ENCODE measurements at places on chromosomes 1 and 21.

DNA sequence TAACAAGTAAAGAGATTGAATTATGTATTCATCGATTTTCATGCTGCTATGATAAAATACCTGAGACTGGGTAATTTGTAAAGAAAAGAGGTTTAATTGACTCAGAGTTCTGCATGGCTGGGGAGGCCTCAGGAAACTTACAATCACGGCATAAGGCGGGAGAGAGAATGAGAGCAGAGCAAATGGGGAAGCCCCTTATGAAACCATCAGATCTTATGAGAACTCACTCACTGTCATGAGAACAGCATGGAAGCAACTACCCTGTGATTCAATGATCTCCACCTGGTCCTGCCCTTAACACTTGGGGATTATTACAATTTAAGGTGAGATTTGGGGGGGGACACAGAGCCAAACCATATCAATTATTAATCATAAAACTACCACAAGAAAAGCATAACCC lies 3.3 kb upstream of the GBP3 start:
- no peak for DNase-seq

DNA sequence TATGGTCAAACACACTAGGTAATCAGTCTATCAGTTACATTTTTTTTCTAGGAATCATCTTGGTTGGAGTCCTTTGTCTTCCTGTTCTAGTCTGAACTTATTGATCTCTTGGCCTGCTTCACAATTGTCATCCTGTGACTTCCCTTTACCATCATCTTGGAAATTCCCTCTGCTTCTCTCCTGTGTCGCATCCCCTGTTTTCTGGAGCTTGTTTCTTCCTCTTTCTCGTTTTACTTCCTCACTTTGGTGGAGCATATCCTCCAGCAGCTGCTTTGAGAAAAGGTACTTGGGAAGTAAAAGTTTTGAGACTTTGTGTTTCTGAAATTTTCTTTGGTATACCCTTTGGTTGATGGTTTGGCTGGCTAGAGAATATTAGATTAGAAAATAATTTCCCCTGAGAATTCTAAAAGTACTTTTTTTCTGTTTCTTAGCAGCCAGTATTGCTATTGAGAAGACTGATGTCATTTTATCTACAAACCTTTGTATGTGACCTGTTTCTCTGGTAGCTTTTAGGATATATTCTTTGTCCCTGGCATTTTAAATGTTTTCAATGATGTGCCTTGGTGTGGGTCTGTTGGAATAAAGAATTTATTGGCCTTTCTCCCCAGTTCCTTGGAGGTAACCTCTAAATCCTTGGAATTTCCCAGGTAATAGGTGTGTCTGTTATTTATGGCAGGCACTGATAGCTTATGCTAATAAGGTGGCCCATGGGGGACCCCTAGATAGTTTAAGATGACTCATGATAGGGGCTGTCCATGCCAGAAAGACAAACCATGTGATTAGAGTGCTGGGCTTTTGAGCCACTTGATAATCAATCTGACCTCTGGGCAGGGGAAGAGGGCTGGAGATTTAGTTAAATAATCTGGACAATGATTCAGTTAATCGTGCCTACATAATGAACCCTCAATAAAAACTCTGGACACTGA lies 6.1 kb upstream of the MYCL start:
- DNase-seq, result no peak

DNA sequence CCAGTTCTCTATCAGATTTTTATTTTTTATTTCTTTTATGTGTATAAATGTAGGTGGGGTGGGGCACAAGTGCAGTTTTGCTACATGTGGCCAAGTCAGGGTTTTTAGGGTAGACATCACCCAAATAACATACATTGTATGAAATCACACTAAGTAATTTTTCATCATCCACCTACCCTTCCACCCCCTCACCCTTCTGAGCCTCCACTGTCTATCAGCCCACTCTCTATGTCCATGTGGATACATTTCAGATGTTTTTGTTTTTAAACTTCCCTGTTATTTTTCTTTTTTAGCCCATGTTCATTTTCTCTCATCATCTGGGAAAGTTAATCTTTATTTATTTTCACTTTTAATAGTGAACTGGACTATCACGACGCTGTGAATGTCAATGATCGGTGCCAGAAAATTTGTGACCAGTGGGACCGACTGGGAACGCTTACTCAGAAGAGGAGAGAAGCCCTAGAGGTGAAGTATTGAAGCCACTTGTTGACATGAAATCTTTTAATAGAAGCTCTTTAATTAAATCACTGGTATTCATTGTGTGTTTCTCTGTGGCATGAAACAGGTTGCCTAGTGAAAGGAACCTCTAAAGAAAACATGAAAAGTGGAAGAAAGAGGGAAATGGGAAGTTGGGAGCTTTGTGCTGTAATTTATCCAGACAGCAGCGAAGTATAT lies 47.6 kb upstream of the MTR start:
- no peak for DNase-seq

- peak; percentile 44 for DNase-seq
Measured at GRCh38 chr1:231421546-231421970, 529 bp downstream of the EGLN1 start.

DNA sequence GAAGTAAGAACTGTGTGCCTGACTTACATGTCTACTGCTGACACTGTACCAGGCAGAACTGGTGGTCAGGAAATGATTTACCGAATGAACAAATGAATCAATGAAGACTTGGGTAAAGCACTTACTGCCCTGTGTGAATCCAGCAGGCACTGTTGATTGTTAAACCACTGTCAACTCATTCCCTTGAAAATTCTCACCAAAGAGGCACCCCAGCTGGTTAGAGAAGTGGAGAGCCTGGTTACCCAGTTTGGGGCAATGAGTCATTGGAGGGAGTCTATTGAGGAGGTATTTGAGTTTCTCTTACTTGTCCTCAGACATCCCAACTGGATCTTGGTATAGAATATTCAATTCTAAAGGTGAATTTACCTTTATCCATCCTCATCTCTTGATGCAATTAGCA lies 34.2 kb downstream of the JUN start:
- DNase-seq, result no peak

DNA sequence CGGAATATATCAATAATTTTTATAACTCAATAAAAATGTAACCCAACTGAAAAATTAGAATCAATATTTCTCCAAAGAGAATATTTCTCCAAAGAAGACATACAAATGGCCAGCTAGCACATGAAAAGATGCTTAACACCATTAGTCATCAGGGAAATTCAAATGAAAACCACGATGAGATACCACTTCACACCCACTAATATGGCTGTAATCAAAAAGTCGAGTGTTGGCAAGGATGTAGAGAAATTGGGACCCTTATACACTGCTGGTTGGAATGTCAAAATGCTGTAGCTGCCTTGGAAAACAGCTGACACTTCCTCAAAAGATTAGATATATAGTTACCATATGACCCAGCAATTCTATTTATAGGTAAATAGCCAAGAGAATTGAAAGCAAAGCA lies 133.0 kb downstream of the GPR52 start:
- DNase-seq, result no peak

- DNase-seq, result no peak
Measured at GRCh38 chr1:198717510-198717909, 78.7 kb downstream of the PTPRC start.

- no peak for DNase-seq
Measured at GRCh38 chr1:39654291-39654690, 14.8 kb upstream of the HEYL start.

DNA sequence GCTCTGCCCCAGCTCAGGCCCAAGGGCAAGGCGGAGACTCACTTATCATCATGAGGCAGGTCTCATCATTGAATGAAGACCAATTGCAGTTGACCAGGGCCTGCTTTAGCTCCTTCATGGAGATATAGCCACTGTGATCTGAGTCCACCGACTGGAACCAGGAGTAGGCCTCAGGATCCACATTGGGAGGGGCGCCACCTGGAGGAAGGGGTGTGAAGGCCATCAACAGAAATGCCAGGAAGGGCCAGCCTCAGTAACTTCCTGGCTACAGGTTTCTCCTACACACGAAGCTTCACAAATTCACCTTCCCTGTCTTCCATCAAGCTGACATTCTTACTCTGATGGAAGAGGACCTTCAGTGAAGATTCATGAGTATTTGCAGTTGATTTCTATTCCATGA lies 11.6 kb downstream of the PEF1 start:
- DNase-seq, result no peak

DNA sequence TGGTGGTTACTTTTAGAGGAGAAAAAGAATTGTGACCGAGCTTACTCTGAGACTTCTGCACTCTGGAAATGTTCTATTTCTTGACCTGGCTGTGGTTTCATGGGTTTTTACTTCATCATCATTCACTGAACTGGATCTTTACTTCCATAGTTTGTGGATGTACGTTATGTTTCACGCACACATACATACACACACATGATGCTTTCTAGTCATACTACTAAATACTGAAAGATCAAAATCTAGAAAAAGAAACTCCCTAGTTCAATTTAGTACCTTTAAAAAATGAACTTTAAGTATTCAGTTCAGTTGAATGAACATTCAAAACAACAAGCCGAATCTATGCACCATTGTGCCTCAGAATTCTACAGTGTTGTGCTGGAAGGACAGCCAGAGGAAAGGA lies 65.0 kb downstream of the TEX35 start:
- no peak for DNase-seq

DNA sequence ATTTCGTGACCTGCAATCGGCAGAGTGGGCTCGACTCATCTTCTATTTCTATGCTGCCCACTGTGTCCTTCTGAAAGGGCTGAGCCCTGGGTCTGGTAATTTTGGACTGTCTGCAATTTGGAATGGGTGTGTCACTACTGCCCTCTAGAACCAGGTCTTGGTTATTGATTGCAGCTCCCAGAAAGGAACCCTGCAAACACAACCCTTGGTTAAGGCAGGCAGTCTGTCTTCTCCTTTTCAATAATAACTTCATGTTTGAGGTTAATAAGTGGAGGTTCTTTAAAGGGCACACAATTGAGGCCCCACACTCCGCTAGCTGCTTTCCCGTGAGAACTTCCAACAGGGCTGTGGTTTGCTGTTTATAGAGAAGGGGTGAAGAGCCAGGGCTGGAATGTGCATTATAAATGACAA lies 79.9 kb upstream of the LYST start:
- peak; percentile 73 for DNase-seq

DNA sequence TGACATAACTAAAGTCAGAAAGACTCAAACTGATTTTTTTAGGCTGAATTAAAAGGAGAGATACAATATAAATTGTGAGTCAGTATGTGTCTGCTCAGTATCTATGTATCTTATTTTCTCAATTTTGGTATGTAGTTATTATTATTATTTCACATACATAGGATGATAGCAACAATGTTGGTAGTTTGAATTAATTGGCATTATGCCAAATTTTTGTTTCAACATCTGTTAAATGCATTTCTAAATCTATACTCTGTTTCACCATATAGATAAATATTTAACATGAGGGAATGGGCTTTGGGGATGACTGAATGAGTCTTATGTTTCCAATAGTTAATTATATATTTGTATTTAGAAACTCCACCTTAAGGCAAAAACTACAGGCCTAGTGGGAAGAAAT lies 12.6 kb upstream of the HMCN1 start:
- no peak for DNase-seq

DNA sequence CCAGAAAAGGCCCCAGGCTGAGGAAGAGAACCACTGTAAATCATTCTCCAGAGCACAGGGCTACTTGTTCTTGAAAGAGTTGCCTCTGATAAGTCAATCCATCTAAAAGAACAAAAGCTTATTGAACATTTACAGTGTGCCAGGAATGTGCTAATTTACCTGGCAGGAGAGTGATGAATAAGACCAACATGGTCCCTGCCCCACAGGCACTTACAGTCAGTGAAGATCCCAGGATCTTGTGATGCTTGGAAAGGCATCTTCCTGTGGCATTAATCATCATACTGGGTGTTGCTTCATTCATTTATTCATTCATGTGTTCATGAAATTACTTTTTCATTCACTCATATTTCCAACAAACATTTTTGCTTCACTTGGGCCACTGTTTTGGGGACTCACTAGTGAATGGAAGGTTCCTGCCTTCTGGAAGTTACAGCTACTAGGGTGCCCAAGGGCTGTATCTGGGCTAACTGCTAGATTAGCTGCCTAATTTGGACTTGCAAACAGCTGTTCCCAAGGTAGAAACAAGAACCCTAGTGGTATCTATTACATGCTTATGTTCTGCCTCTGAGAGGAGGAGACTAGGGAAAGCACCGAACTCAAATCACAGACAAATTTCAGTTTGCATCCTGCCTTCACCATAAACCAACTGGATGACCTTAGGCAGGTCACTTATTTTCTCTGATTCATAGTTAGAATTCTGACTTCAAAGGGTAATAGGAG lies 133.5 kb downstream of the CLIC6 start:
- no peak for DNase-seq

DNA sequence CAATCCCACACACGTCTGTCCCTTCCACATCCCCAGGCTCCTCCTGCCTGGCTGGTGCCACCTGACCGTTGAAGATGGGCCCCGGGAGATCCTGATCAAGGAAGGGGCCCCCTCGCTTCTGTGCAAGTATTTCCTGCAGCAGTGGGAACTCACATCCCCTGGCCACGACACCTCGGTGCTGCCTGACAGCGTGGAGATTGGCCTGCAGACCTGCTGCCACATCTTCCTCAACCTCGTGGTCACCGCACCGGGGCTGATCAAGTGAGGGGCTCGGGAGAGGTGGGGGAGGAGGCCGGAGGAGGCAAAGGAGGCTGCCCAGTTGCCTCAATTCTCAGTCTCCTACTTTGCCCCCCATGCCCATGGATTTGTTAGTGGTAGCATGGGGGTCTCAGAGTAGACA lies 5.6 kb downstream of the NCDN start:
- no peak for DNase-seq

- peak; percentile 48 for DNase-seq
Measured at GRCh38 chr1:178847396-178847849, 23.5 kb downstream of the ANGPTL1 start.

- DNase-seq, result peak; percentile 62
Measured at GRCh38 chr1:199084293-199084692, 445.5 kb downstream of the PTPRC start.

DNA sequence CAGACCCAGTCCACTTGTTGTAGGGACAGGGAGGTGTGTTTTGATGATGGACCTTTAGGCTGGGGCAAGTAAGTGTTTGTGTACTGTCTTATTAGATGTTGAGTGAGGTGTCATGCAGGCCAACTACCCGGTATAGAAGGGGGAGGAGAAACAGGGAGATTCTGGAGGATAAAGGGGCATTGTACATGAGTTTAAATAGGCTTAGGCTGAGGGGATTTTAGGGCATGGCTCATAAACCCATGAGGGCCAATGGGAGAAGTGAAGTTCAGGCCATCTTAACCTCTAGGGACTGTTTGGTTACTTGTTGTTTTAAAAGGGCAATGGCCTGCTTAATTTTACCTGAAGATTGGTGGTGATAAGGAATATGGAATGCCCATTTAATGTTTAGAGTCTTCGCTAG lies 38.2 kb upstream of the PLA2G5 start:
- no peak for DNase-seq

GRCh38 chr1:52122384-52122783 lies 19.5 kb upstream of the ZFYVE9 start:
- DNase-seq, result no peak

- DNase-seq, result peak; percentile 37
Measured at GRCh38 chr1:246280551-246280950, 226.5 kb downstream of the SMYD3 start.

DNA sequence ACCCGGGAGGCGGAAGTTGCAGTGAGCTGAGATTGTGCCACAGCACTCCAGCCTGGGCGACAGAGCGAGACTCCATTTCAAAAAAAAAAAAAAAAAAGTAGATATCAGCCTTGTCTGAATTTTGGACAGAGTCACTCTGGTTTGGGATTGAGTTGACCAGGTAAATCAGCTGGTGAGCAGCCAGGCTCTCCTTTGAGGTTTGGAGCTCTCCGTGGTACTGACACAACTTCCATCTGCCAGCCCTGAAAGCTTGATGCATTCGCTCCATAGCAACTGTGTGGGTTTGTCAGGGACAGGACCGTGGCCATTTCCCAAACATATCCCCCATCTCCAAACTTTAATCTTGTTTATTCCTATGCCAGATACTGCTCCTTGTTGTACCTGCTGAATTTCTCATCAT lies 155.2 kb downstream of the DMRTA2 start:
- DNase-seq, result no peak

All from AG10803 (cell line).